Stimulated activated CD4-positive, alpha-beta T cell treated with anti-CD3 and anti-CD28 coated beads, Interleukin-4, amount 100 ng/mL, for 24 hours (primary cell): ENCODE measurements at places on chromosomes 12 and 14.

DNA sequence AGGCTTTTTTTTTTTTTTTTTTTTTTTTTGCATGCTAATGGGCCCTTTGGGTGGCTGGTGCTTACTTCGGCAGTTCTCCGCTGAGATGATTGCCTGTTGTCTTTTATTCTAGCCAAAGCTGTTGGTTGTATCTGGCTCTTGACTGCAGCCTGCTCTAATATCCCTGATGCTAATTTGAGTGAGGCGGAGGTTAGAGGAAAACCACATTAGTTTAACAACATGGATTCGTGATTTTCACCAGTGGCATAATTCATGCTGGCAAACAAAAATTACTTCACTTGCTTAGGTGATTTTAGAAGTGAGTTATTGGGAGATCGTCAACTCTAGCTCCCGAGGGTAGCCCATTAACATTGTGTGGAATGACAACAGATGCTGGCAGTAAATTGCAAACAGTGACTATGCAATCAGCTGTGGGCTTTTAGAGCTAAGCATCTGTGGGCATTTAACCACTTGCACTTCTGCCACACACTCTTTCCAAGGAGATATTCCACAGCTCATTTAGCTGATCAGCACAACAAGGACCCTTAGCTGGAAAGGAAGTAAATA, 97.6 kb upstream of the ZDHHC17 start:
- DNase-seq: no peak

DNA sequence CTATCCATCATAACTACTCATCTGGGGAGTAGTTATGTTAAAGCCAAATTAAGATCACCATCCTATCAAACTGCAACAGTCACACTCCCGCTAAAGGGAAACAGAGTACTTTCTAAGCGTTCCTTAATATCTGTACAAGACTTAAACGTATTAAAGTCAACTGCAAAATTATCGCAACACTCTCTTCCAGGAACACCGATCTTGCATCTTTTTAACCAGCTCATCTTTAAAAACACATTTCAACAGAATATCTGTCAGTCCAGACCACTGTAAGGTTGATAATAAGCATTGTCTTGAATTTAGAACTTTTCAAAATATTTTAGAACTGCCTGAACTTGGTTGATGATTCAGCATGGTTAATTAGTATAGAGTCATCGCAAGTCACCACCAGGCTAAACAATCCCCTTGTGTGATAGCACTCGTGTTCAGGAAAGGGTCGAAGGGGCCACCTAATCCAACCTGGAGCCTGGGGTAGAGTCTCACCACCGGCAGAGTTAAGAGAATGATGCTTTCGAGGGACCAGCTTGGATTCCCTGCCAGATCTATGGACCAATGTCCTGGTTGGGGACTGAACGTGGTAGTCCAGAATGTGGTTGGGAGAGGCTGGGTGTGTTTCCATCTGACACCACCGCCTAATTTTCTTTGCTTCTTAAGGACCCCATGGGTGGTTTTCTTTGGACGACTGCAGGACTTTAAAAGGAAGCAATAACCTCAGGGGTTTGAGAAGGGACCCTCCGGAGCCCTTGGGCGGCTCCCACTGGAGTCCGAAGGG, 890 bp downstream of the SPTLC2 start:
- DNase-seq: peak; percentile 29

GRCh38 chr12:51592034-51592705, 1.1 kb downstream of the SCN8A start:
- no peak for DNase-seq

DNA sequence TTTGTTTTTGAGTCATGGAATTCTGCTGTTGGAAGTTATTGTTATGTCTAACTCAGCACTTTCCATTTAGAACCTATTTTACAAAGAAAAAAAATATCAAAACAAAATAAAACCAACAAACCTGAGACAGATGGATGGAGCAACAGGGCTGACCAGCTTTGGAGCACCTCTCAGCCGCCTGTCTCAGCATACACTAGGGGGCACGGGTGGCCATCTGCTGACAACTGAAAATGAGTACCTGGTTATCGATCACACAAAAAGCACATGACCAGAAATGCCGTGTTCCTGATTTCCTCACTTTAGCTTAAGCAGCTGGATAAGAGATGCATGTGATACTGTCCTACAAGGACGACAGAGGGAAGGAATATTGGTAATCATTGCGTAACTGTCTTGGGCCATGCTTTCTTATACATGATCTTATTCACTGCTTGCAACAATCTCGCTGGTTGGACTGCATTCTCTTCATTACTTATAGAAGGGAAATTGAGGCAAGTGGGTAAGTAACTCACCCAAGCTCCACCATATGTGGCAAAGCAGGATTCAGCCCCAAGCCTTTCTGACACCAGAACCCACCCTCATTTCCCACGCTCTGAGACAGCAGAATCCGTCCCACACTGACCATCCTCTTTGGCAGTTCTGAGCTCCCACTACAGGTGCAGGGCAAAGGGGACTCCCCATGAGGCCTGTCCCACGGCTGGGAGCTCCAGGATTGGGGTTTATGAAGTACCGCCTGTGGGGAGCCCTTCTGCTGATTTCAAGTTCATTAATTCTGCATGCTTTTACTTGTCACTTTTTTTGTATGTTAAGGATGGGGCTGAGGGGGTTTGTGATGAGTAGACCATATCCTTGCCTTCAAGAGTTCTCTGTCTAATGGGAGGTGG, 43.5 kb downstream of the C14orf132 start:
- no peak for DNase-seq

DNA sequence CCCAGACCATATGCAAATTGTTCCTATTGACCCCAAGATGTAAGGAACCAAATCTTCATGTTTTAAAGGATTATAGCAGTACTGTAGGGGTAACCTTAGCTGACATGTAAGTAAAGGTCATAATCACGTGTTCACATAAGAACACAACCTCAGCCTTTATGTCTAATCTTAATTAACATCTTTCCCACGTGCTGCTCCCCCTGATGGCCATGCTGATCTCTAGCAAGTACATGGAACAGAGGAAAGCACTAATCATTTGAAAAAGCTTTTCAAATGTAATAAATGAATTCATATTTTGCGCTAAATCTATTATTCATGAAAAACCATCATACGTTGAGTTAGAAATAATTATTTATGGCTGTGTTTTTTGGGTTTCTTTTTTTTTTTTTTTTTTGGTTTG, 30.5 kb upstream of the ITPR2 start:
- DNase-seq: no peak

- no peak for DNase-seq
Measured at GRCh38 chr14:98912655-98913054, 359.3 kb downstream of the BCL11B start.

DNA sequence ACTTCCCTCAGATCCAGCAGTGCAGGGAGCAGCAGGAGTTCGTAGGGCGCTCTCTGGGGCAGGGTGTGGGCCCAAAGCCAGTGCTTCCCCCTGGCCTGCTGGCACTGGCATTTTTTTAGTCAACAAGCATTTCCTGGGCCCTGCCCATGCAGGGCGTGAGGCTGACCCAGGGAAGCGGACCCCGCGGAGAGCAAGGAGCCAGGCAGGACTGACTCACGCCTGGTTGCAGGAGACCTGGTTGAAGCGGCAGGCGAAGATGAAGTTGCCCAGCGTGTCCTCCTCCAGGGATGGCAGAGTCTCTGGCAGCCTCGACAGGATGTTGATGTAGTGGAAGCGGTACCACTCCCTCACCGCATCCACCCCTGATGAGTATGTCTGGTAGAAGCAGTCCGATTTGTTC, 13.5 kb downstream of the SCNN1A start:
- no peak for DNase-seq

GRCh38 chr12:69024413-69024812, 91.4 kb upstream of the CPM start:
- DNase-seq: no peak

DNA sequence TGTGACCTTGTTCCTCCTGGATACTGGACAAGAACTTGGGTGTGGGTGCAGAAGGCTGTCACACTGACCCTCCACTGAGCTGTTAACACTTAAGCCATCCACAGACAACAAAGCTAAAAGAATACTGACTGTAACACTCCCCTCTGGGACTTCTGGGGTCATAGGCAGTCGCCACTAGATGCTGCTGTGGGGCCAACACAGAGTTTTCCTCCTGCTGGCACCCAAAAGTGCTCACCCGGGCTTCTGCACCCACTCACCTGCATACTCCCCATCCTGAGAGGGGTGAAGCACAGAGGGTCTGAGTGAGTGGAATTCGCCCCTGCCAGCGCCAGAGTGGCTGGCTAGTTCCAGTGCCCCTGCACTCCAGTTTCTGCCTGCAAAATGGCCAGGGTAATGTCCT, 422.4 kb upstream of the LMO3 start:
- DNase-seq: no peak

DNA sequence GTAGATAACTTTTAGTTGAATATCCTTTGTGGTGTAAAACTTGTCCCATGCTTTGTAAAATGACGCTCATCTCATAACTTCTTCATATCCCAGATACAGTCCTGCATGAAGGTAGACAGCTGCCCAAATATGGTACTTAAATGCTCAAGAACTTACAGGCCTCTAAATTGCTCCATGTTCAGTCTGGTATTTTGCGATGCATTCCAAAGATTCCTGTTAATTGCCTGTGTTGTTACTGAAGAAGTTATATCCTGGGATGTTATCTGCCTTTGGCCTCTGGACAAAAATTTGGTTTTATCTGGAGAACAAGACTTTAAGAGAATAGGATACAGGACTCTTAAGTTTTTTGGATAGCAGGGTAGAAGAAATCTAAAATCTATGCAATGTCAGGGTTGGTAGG, 473.0 kb downstream of the PCNX1 start:
- no peak for DNase-seq

DNA sequence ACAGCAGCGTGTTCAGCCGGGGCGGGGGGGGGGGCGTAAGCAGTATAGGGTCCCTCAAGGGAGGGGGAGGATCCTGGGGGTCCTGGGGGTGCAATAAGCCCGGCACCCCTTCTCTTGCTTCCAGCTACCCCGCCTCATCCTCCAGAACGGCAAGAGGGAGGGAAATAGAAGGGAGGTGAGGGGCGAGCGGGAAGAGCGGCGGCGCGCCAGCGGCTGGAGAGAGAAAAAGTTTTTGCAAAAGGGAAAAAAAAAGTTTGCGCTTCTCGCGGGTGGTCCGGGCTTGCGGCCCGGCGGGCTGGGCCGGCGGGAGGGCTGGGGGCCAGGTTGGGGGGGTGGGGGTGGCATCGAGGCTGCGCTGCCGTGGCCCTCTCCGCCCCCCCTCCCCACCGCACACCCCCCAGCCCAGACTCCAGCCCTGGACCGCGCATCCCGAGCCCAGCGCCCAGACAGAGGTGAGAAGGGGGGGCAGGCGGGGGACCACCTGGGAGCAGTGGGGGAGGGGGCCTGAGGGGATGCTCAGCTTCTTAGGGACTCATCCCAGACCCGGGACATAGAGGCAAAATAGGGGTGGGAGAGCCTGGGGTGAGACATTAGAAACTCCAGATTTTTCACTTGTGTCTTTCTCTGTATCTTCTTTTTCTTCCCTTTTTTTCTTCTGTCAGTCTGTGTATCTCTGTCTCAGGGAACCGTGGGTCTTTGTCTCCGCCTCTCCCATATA, at the start of gene GLI1:
TSS of gene GLI1 (plus strand) at position 36 of the 718 bp plus-strand sequence. CDS start 3,907 bp downstream, outside the sequence.
- DNase-seq: no peak

GRCh38 chr12:92058664-92059063, 87.0 kb downstream of the BTG1 start:
- DNase-seq: no peak

DNA sequence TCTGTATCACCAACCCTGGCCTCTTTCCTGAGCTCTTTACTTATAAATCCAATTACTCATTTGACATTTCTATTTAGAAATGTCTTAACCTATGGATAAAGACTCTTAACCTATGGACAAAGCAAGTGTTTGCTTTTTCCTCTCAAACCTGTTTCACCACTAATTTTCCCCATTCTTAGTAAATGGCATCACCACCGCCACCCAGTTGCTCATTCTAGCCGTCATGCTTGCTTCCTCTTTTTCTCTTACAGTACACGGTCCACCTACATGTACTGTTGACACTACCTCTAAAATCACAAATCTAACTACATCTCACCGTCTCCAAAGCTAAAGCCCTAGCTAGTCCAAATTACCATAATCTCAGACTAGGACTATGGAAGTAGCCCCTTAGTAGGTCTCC, 60.0 kb downstream of the CAPS2 start:
- DNase-seq: no peak

GRCh38 chr14:51602310-51602709, 49.4 kb upstream of the FRMD6 start:
- DNase-seq: no peak

DNA sequence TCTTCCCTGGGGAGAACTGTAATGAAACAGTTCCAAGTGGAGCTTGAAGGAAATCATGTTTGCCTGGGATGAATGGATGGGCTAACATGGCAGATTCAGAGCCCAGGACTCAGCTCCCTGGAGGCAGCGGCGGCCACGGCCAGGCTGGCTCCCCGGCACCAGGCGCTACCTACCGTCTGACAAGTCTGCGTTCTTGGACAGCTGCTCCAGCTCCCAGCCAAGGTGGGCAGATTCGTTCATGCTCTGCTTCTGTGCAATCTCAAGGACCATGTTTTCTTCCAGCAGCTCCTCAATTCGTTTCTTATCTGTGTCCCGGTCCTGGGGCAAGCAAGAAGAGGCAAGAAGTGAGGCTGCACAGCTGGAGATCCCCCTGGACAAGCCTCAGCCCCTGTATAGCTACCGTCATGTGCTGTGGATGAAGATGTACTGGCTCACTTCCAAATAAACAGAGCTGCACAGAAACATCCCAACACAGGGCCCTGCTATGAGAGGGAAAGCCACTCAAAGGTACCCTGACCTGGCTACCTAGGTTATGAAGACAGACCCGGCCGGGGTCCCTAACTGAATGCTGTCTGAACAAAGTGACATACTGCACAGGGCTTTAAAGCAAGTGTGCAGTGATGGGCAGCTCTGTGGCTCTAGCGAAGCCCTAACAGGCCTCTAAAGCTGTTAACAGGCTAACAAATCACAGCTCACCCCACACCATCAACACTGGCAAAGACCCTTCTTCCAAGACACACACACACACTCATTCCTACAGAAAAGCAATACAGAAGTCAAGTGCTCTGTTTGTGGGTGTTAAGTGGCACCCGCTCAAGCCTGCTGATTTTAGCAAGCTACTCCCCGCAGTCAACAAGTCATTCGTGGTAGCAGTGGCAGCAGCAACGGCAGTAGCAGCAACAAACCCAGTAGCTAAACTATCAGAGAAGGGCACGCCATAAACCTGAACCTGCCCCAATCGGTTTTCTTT, 80.4 kb upstream of the GPR68 start:
- DNase-seq: no peak

DNA sequence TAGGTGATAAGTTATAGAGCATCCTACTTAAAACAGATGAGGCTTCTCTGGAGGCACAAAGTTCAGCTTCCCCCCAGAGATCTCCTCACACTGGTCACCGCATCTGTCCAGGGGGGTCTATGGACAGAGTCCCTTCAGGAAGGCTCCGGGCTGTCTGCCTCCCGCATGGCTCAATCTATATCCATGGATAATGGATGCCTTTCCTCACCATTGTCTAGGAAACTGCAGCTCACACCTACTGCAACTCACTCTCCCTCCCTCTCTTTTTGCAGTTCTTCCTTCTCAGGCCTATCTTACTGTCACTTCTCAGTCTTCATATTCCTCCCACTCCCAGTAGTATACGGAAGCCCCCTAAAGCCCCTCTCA, 100.6 kb upstream of the BCL2L14 start:
- DNase-seq: no peak
